Activated CD4-positive, alpha-beta T cell treated with anti-CD3 and anti-CD28 coated beads, Interleukin-2, amount 50 U/mL, for 4 hours (primary cell): ENCODE measurements at places on chromosomes 4 and X.
A peak's percentile ranks its signal among the peaks of the same experiment; 100 is the strongest.

- DNase-seq, result no peak
These were observed 377.0 kb downstream of the PDGFC start for GRCh38 chr4:156594624-156595023.

DNA sequence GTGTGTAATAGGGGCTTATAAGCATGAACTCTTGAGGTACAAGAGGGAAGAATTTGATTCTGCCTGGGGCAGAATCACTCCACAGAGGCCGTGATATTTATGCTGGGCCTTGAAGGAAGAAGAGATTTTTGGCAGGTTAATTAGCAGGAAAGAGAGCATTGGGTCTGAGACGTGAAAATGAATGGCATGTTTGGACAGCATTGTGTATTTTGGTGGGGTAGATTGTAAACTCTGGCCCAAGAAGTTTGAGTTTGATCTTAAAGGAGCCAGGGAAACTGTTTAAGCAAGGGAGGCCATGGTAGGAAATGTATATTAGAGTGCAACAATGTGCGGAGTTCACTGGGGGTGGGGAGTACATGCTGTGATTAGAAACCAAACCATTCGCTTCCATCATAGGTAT lies 62.4 kb downstream of the NPNT start:
- DNase-seq, result no peak

DNA sequence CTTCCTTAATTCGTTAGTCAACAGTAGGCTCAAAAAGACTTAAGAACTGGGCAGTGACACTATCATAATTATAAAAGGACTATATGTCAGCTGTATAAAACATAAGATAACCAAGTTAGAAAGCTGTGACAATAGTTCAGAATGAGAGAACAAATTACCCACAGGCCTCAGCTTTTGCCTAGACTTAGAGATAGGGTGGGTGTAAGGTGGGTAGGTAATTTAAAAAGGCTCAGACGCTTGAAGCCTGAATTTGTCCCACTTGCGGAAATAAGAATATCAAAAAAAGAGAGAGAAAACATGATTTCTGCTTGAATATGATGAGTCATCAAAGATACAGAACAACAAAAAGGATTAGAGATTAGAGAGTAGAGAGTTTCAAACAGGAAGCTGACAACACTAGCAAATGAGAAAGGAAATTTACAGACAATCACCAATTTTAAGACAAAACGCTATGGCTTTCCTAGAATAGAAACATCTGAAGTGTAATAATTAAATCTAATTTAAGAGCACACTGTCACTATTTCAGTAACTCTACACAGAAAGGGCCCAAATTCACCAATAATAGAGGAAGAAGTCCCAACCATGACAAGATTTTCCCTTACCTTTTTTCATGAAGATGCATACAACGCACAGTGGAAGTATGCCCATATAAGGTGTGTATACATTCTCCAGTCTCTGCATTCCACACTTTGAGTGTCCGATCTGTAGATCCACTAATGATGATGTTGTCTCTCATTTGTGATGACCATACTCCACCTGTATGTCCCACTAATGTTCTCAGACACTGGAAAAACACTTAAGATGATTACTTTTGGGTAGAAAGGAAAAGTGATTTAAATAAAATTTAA lies 208.1 kb downstream of the FBXW7 start:
- DNase-seq, result no peak

DNA sequence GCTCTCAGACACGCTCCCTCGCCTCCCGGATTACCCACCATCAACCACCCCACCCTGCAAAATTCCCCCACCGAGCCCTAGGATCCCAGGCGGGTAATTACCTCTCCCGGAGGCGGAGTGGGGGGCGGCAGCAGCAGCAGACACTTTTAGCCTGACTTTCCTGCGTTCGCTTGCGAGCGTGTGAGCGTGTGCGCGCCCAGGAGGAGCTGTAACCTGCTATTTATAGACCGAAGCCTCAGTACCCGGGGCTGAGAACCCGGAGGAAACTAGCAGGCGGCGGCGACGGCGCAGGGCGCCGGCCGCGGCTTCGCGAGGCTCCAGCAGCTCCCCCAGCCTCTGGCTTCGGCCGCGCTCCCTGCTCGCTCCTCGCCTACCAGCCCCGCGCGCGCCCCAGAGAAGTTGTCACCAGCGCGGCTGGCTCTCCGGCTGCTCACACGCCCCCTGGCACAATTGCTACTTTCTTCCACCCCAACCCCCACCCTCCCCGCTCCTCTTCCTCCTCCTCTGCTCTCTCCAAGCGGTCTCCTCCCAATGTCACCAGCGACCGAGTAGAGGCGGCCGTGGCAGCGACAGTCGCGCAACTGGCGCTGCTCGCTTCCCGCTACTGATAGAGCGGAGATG lies at the start of gene INPP4B:
INPP4B (minus strand) TSS at position 194 of the 621 bp plus-strand sequence.
- peak; percentile 44 for DNase-seq

DNA sequence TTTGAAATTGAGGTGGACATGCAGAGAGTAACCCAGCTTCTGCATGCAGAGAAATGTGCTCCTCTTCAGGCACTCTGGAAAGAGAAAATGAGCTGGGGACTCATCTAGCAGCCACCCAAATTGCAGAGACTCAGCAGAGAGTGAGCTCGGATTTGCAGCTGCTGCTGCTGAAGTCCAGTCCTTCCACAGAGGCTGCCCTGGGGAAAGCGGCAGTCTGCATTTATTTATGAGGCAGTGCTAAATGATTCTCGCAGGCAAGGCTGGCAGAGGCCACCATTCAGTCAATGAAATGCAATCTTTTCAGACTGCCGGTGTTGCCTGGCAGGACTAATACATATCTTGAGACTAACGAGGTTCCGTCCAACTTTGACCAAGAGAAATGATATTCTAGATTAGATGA lies 404.8 kb downstream of the NLGN4X start:
- DNase-seq, result no peak

DNA sequence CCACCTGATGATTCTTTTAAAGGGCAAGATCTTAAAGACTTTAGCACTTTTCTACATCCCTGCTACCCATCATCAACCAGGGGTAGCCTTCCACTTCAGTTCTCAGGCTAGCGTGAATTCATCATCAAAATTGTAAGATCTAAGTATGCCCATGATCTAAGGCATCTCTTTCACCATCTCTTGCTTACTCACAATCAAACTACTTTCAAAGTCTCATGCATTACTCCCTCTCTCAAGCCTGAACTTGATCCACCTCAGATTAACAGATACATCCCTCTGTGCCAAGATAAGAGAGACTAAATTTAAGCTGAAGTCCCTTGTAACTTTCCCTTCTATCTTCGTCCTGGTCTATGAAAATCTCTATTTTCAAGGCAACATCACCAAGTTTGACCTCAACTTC lies 62.8 kb downstream of the DHX15 start:
- no peak for DNase-seq

GRCh38 chrX:154715825-154716224 lies 35.1 kb downstream of the GAB3 start:
- DNase-seq, result no peak

GRCh38 chrX:18966624-18967023 lies 17.3 kb downstream of the PHKA2 start:
- no peak for DNase-seq

- no peak for DNase-seq
These were observed 352.5 kb upstream of the ADGRL3 start for GRCh38 chr4:60847614-60848013.

DNA sequence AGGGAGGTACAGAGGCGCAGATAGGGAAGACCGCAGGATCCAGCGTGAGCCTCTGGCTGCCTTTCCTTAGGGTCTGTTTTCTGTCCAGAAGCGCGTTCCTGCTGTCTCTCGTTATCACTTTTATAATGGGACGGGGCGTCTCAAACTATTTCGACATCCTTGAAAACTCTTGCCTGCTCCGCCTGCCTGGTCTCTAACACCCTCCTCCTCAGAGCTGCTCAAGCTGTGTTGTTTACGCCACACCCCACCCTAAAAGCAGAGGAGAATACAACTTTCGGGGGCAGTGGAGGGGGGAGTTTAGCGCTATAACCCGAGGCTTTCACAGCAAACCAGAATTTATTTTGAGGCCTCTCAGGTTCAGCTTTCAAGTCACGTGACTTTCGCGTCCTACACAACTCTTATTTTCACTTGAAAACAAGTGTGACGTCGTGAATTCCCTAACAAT lies 646 bp upstream of the FAM3A start:
- no peak for DNase-seq

DNA sequence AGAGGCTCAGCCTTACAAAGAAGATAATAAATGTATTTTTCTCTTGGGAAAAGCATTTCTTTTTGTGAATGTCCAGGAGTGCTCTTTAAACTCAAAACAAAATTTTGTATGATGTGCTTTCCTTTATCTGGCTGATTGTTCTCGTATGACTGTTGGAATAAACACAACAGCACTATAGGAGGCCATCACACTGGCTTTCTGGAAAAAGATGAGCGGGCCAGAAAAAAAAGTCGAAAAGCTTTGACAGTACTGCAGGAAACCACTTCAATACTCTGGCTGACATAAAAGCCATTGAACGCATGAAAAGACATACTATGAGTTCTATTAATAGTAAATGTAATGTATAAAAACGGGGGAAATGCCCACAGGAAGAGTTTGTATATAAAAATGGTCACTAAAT lies 64.7 kb upstream of the CTSO start:
- no peak for DNase-seq

DNA sequence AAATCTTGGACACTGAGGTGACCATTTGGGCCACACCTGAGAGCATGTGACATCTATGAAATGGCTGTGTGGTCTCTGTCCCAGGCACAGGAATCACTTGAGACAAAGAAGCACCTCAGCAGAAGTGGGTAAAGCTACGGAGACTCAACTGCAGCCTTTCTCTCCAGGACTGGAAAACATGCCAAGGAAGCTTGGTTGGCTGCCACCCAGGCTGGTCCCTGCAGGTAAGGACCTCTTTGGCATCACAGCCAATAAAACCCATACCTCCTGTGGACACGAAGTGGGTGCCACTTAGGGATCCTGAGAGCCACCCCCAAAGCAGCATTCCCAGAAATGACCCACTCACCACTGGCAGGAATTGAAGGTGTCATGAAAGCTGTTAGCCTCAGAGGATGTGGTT lies 74.6 kb downstream of the LEF1 start:
- no peak for DNase-seq

GRCh38 chr4:6763330-6763851 lies 19.1 kb upstream of the KIAA0232 start:
- no peak for DNase-seq

GRCh38 chr4:68347845-68348244 lies 2.0 kb downstream of the YTHDC1 start:
- no peak for DNase-seq

- no peak for DNase-seq
These were observed 338.3 kb downstream of the STIM2 start for GRCh38 chr4:27198971-27199370.

DNA sequence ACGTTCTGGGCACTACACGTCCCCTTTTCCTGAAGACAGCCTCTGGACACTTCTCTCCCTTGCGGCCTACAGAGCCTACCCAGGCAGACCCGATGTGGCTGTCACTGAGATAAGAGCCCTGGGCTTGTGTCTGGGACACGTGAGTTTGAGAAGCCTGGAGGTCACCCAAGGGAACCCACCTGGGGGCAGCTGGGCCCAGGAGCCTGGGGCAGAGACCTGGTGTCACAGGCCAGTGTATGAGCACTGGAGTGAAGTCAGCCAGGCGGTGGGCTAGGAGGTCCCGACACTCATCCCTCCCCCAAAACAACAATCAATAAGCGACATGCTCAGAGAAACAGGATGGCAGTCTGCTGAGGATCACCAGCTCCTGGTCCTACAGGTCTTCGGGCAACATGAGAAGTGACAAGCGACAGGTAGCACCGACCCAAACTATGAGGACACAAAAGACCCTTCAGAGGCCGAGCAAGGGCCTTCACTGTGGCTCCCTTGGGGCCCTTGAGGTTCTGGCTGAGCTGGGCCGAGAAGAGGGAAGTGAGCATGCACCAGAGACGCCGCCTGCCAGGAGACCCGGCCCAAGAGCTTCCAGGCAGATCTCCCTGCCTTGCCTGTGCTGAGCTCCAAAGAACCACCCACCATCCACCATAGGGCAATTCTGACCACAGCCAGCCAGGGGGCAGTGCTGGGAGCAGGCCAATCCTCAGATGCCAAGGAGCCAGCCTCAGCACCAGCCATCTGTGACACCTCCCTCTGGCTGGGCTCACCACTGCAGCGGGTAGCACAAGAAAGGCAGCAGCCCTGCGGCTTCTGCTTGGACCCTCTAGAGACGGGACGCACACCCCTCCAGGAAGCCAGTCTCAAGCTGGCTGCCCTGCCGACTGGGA lies 11.0 kb upstream of the DUSP9 start:
- DNase-seq, result no peak

DNA sequence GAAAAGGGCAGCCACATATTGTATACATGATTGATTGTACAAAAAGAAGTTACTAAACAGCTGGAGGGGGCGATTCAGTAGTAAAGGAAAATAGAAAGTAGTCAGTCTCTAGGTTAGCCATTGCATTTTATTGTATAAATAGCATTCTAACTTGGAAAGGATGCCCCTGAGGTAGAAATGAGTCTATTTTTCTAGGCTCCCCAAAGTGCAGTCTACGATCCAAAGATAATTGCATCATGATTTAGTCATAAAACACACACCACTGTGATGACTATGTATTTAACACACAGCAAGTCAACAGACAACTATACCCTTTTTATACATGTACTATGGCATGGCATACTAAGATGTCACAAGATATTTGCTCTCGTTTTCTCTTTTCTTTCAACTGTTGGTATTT lies 204.9 kb downstream of the APBB2 start:
- no peak for DNase-seq

DNA sequence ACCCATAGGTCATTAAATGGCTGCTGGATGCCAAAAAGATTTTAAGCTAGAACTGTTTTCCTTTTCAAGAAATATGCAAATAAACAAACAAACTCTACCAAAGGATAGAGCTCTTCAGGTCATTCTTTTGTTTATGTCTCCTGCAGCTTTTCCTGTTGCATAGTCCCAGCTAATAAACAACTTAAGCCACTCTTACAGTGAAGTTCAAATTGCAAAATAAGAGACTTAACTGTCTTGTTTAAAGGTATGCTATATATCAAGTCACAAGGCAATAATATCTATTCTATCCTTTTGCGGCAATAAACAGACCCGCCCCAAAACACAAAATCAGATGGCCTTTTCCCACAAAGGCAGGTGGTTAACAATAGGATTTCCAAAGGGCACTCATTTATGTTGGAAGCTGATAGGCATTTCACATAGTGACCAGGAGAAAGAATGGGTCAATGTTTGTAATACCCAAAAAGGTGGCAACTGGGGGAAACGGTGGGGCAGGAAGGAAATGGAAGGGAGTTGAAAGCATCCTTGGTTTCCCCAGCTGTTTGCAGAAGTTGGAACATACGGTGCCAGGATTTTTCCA lies 15.3 kb downstream of the HAND2 start:
- no peak for DNase-seq

DNA sequence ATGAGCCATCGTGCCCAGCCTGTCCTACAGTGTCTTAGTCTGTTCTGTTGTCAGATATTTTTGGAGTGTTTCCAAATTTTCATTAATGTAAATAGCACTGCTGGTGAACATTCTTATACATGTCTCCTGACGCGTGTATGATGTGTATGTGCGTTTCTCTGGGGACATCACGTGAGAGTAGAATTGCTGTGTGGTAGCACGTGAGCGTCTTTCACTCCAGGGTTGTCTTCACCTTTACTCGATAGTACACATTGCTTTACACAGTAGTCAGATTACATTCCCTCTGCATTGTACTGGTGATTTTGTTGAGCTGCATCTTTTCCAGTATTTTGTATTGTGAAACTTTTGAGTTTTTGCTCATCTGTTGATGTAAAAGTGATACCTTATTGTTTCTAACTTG lies 60.0 kb downstream of the ARHGAP10 start:
- no peak for DNase-seq
